Hematopoietic multipotent progenitor cell treated with erythropoietin and hydrocortisone succinate and interleukin-3 and kit ligand, for 8 days (in vitro differentiated cells): ENCODE measurements at places on chromosomes 3 and 15.

GRCh38 chr3:69130689-69131088 lies 8.3 kb upstream of the LMOD3 start:
- DNase-seq = no peak

DNA sequence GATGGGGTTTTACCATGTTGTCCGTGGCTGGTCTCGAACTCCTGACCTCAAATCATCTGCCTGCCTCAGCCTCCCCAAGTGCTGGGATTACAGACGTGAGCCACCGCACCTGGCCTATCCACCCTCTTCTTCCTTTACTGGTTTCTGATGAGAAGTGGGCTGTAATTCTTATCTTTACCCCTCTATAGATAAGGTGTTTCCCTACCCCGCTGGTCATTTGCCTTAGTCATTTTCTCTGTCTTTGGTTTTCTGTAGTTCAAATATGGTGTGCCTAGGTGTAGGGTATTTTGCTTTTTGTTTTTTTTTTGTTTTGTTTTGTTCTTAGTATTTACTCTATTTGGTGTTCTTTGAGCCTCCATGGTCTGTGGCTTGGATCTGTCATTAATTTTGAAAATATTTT lies 41.3 kb downstream of the APBA2 start:
- no peak for DNase-seq

GRCh38 chr15:92205255-92205739 lies 188.4 kb upstream of the ST8SIA2 start:
- no peak for DNase-seq

DNA sequence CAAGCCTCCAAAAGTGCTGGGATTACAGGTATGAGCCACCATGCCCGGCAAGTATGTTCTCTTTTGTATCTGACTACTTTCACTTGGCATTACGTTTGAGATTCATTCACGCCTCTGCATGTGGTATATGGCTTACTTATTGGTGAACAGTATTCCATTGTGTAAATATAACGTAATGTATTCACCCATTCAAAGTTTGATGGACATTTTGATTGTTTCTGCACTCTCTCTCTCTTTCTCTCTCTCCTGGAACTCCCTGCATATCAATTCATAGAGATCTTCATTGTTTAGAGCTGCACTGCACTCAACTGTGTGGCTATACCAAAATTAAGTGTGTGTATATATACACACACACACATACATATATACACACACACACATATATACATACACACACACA lies 30.4 kb downstream of the SPPL2A start:
- DNase-seq = no peak

- no peak for DNase-seq
Observed at GRCh38 chr3:97952280-97952679, 20.0 kb downstream of the RIOX2 start.

GRCh38 chr3:40690749-40691451 lies 166.1 kb downstream of the ZNF621 start:
- no peak for DNase-seq

DNA sequence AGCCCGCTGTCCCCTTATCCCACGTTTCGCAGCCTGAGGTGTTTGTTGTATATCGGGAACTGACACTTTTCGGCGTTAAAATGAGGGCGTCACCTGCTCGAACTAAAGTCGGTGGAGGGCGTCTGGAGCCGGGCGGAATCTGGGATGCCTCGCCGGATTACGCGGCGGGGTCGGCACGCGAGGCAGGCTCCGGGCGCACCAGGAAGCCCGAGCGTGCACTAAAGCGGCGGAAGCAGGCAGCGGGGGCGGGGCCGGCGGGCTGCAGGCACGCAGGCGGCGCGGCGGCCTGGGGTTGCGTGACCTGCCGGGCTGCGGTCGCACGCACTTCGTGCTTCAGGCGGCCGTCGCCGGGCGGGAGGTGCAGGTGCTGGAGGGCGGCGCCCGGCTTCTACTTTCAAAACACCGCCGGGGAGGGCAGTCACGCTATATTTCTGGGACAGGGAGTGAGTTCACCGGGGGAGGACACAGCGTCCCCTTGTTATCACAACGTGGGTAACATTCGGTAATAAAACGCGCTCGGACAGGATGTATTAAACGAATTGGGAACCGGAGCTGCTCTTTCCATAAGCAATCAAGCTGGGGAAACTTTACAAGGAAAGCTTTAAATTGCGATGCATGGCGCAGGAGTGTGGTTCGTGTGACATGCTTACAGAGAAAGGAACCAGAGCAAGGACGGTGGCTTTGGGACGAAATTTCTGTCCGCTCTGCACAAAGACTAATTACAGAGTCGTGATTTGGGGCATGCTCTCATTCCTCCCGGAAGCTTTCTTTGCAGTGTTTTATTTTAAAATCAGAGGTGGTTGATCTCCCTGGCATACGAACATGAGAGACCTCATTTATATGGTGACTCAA lies 9.1 kb upstream of the LEKR1 start:
- DNase-seq = peak; percentile 74

DNA sequence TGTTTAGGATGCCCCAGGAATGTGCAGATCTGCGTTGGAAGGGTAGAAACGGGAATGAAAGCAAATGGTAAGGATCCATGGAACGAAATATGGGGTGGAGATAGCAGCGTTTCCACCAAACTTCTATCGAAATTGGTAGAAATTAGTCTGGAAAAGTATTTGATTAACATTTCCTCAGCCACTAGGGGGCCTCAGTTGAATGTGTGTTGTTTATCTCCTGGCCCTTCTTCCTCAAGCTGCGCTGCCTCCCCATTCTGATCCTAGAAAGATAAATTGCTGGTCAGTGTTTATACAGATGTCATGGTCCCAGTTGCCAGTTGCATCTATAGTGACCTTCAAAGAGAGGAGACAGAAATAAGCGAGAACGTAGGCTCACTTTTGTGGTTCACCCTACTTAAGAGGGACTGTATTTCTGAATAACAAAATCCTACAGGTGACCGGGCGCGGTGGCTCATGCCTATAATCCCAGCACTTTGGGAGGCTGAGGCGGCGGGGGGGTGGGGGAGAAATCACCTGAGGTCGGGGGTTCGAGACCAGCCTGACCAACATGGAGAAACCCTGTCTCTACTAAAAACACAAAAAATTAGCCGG lies 457.1 kb downstream of the SQOR start:
- peak; percentile 34 for DNase-seq

DNA sequence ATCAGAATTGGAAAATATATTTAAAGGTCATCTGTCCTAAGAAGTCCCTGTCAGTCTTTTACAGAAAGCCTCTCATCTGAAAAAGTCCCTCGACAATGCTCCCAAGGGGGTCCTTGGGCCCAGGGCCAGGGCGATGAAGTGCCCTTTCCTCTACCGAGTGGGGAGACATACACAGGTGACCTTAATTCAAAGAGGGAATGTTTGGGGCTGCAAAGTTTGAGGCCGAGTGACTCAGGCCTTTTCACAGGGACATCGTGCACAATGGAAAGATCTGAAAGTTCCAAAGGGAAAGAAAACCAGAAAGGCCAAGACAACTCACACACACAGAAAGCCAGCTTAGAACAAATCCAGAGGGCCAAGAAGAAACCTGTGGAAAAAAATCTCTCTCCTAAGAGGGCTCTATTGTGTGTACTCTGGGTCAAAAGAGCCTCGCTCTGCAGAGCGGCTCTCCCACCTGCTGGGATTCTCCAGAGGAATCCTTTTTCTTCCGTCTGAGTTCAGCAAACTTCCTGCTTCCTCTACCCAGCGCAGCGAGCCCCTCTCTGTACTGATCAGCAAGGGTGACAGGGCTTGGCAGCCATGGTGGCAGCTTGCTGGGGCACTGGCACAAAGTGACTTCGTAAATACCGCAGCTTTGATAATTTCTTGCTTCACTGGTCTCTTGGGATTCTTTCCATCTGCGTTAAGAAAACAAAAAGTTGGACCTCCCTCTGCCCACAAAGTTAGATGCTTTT lies 259.1 kb downstream of the OPA1 start:
- no peak for DNase-seq

DNA sequence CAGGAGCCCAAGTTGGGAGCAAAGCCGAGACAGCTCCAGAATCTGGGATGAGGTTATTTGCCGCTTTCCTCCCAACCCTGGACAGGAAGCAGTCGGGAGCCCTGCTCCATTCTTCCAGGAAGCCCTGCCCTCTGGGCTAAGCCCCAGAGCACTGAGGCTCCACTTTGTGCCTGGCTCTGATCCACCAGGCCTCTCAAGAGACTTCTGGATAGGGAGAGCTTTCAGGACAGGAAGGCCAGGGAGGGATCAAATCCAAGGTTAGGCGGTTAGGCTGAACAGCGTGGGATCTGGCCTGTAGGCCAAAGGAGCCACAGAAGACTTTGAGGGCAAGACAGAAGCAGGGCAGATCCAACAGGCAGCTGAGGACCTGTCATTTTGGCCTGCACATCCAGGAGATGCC lies 835 bp downstream of the STOML1 start:
- DNase-seq = no peak

- no peak for DNase-seq
Observed at GRCh38 chr15:57780471-57780870, 74.0 kb downstream of the POLR2M start.

DNA sequence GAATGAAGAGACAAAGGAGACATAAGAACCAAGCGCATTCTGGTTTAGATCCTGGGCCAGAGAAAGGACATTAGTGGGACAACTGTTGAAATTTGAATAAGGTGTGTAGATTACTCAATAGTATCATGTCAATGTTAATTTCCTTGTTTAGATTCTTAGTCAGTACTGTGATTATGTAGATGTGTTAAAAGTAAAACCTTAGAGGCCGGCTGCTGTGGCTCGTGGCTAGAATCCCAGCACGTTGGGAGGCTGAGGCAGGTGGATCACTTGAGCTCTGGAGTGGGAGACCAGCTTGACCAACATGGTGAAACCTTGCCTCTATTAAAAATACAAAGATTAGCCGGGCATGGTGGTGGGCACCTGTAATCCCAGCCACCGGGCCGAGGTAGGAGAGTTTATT lies 26.7 kb downstream of the CYP8B1 start:
- no peak for DNase-seq

GRCh38 chr3:124097362-124098131 lies 105.6 kb upstream of the ROPN1 start:
- no peak for DNase-seq

GRCh38 chr3:81938681-81939080 lies 177.2 kb upstream of the GBE1 start:
- no peak for DNase-seq

DNA sequence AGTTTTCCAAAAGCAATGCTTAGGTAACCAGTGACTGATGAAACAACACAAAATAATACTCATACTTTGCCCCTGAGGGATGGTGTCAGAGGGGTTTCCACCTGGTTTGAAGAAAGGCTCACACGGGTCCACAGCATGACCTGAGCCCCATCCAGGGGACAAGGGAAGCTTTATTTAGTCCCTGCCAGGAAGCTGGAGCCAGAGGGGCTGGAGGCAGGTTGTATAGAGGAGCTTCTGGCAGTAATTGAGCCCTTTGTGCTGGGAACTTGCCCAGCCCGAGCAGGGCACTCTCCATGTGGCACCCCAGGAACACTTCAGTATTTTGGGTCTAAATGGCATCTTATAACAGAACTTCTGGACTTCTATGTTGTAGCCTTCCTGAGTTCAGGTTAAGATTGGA lies 39.2 kb upstream of the EPHB1 start:
- DNase-seq = no peak

- DNase-seq = no peak
Observed at GRCh38 chr3:51353131-51353530, 32.0 kb upstream of the MANF start.

DNA sequence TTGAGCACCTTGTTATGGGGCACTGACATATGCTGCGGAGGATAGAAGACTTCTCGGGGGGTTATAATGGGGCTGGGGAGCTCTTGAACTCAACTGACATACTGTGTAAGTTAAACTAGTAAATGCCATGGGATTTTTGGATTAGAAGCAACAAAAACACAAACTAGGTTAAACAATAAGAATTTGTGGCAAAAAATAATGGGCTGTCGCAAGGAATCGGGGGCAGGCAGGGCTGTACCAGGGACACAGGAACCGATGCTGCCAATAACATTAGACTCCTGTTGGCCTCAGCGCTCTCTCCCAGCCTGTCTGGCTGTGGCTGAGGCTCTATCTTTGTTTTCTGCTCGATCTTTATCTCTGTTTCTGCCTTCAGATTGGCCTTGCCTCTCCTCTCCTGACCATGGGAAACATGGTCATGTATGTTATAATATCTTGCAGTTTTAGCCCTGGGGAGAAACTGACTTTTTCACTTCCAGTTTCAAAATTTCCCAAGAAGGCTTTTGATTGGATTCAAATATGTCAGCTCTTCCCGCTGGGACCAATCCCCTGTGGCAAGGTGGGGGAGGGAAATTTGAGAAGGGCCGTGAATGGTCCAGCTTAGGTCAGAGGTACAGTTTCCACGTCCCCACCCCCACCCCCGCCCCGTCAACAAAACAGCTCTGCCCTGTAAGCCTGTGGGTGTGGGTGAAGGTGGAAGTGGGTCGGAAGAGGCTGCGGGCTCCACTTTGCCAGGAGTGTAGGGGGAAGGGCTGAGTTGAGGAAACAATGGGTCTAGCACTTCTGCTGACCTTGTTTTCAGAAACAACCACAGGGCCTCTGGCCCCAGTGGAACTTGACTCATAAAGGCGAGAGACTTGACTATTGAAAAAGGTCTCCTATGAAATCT lies 161.1 kb upstream of the TBL1XR1 start:
- peak; percentile 78 for DNase-seq

DNA sequence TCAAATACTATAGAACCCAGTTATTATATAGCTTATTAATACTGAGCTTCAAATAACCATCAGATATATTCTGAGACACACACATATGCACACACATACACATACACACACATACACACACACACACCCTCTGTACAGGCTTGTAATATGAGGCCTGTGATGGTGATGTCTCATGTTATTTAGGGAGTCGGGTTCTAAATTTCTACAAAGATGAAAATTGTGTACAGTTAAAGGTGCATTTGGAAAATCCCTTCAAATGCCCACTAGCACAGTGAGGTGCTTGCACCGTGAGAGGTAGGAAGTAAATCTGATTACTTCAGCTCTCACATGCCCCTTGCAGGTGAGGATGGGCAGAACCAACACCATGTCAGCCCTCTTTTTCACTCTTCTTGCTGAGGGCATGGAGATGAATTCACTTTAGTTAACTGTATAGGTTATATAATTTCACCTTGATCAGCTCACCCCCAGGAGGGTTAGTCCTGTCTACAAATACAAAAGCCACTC lies 294.5 kb upstream of the PROK2 start:
- no peak for DNase-seq

GRCh38 chr3:18443665-18444594 lies 18.8 kb upstream of the SATB1 start:
- DNase-seq = no peak

DNA sequence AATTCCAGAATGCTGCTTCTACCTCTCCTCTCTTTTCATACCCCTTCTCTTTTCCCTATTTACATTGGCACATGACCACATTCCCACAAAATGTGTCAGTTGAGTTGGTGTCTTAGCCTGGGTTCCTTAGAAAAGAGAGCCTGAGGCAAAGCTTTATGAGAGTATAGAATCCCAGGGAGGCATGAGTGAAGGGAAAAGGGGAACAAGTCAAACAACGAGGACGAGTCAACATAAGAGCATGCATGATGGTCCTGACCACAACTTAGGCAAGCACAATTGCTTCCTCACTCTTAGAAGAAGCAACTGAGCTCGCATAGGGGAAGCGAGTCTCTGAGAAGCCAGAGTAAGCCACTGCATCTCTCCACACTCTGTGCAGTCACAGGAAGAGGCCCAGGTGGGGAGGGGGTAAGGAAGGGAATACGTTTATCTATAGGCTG lies 15.4 kb upstream of the ZNF774 start:
- peak; percentile 14 for DNase-seq

GRCh38 chr3:20141851-20142250 lies 44.2 kb downstream of the SGO1 start:
- no peak for DNase-seq

- DNase-seq = no peak
Observed at GRCh38 chr3:117017135-117017894, 307.7 kb downstream of the TUSC7 start.
